ENCODE measurements at places on chromosomes 2 and 18.
A peak's percentile ranks its signal among the peaks of the same experiment; 100 is the strongest.

GRCh38 chr2:102487761-102488462 is 14.9 kb downstream of the SLC9A4 start:
- peak; percentile 40 for DNase-seq

DNA sequence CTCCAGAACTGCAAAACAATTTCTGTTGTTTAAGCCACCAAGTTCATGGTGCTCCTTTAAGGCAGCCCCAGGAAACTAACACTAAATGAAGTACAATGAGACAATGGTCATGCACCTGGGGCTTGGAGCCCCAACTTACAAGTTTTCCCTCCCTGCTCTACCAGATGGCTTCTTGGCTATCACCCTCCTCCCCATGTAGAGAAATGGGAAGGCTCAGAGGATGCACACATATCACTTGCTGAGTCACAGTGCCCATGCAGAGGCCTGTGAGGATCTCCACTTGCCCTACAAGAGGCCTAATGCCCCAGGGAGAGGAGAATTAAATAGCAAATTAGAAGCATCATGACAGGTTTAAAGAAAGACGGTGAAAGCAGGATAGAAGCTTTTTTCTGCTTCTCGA is 270.9 kb downstream of the TTC32 start:
- no peak for DNase-seq

DNA sequence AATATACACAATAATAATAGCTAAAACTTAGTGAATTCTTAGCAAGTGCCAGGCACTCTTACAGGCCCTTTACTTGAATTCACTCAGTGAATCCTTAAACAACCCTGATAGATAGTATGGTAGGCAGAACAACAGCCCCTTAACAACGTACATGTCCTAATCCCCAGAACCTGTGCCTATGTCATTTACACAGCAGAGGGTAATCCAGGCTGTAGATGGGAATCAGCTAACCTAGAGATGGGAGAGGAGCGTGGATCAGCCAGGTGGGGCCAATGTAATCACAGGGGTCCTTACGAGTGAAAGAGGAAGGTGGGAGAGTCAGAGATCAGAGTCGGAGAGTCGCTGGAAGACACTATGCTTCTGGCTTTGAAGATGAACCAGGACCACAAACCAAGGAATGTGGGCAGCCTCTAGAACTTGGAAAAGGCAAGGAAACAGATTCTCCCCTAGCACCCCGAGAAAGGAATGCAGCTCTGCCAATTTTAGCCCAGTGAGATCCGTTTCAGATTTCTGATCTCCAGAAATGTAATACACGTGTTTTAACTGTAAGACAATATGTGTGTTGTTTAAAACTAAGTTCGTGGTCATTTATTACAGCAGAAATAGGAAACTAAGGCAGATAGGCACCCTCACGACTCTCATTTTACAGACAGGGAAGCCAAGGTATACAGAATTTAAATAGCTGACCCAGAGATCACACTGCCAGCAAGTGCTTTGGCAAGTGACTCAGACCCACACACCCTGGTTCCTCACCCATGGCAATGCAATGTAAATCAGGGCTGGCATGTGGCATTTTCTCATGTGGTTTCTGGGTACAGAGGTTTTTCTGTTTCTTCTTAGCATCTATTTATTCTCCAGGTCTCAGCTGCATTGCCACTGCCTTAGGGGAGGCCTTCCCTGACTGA is 68.9 kb downstream of the DOCK10 start:
- no peak for DNase-seq

DNA sequence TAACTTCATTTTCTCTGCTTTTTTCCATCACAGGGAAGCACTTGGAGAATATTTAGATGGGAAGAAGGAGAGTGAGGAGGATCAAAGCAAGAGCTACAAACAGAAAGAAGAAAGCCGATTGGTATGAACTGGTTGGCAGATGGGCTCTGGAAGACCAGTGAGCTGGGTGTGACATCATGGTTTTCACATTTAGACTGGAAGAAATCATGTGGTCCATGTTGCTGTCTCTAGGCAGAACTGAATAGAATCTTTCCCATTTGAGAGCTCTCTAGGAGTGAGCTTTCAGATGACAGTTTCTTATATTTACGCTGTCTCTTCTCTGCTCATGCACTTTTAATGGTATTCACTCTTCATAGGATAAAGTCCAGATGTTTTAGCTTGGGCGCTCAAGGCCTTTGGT is 12.6 kb downstream of the DRC1 start:
- no peak for DNase-seq

GRCh38 chr18:9719421-9719981 is 11.4 kb downstream of the RAB31 start:
- DNase-seq, result no peak

- DNase-seq, result no peak
Measured at GRCh38 chr2:232447638-232448303, 8.2 kb upstream of the ALPI start.

GRCh38 chr2:174039551-174040416 is 74.6 kb upstream of the SP3 start:
- DNase-seq, result peak; percentile 90

DNA sequence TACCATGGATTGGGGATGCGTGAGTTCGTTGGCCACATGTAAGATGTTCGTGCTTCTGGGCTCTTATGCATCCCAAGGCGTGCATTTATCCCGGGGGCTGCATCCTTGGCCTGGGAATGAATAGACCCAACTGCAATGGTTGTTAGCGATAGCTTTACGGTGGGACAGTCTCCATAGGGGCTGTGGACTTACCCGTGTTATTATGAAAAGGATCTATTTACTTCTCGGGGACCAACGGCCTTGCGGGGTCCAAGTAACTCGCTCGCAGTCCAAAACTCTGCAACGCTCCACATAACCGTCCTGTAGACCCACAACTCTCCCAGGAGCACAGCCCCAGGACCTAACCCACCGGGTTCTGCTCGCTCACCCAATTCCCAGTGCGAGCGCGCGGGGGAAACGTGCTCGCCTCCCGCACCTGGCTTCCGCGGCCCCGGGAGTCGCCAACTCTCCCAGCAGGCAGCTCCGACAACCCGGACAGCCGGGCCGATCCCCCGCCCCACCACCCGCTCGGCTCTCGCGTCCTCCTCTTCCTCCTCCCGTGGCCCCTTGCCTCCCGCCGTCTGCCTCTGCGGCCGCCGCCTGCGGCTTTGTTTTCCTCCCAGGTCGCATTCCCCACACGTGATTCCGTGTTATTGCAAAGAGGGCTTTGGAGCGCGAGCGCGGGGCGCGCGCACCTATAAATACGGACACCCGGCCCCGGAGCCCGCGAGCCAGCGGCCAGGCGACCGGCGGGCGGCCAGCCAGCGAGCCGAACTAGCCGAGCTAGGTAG is at the start of gene CABLES1:
Gene CABLES1, plus strand, starts transcription at position 706 of the 770 bp plus-strand sequence. CDS start 278 bp downstream, outside the sequence.
- DNase-seq, result no peak

GRCh38 chr2:241812730-241813643 is 4.0 kb downstream of the NEU4 start:
- DNase-seq, result no peak

- DNase-seq, result no peak
Measured at GRCh38 chr2:20589975-20590703, 60.8 kb downstream of the HS1BP3 start.

GRCh38 chr2:21043744-21044532 is at the start of gene APOB:
TSS of gene APOB (minus strand) at chr2:21044073. CDS start at chr2:21043945, 128 bp downstream.
- DNase-seq, result no peak

- DNase-seq, result peak; percentile 99
Measured at GRCh38 chr2:172693037-172693436, 42.6 kb upstream of the RAPGEF4 start.

GRCh38 chr2:62178741-62179271 is 17.1 kb upstream of the B3GNT2 start:
- DNase-seq, result no peak

DNA sequence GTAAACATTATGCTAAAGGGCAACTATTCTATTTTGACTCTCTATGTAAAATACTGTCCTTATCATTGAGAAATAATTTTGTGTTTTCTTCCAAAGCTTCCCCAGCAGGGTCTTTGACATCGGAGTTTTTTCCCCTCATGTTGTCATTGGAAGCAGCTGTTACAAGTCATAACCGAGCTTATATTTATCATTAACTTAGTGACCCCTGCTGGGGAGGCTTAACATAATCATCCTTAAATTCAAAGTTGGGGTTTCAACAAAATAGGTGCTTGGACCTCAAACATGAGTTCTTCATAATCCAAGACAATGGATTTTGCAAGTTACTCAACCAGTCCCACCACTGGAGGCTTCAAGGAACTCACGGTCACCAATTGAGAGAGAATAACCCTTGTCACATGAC is 330.9 kb downstream of the DCC start:
- DNase-seq, result no peak

DNA sequence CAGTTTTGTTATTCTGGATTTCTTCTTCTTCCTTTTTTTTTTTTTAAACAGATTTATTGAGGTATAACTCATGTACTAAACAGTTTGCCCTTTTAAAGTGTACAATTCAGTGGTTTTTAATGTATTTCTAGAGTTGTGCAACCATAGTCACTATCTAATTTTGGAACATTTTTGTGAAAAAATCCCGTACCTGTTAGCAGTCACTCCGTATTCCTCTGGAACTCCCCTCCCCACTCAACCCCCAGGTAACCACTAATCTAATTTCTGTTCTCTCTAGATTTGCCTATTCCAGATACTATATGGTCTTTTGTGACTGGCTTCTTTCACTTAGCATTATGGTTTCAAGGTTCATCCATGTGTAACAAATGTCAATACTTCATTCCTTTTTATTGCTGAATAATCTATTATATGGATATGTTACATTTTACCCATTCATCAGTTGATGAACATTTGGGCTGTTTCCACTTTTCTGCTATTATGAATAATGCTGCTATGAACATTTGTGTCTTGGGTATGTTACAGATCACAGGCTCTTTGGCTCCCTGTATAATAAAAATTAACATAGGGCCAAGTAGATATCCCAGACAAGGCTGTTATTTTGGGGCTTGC is 21.9 kb downstream of the EHBP1 start:
- no peak for DNase-seq

- peak; percentile 53 for DNase-seq
Measured at GRCh38 chr2:120174963-120175581, 48.1 kb downstream of the TMEM185B start.

- no peak for DNase-seq
Measured at GRCh38 chr2:29224693-29225551, 109.7 kb downstream of the CLIP4 start.

DNA sequence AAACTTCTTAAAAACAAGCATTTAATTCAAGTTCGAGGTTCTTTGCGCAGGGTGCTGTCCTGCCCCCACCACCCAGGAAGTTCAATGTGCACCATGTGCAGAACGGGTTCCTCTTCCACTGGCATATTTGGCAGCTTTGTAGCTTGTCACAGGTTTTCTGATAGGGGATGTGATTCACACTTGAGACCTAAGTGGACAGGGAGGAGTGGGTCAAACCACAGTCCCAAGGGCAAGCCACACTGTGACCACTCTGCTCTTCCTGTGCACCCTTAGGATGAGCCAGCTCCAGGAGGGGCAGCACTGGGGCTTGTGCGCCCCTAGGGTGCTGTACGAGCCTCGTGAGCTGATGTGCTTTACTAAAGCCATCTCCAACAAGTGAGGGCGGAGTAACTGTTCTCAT is 82.5 kb downstream of the TGFA start:
- no peak for DNase-seq

- DNase-seq, result no peak
Measured at GRCh38 chr2:217903859-217904613, 98.8 kb downstream of the TNS1 start.

DNA sequence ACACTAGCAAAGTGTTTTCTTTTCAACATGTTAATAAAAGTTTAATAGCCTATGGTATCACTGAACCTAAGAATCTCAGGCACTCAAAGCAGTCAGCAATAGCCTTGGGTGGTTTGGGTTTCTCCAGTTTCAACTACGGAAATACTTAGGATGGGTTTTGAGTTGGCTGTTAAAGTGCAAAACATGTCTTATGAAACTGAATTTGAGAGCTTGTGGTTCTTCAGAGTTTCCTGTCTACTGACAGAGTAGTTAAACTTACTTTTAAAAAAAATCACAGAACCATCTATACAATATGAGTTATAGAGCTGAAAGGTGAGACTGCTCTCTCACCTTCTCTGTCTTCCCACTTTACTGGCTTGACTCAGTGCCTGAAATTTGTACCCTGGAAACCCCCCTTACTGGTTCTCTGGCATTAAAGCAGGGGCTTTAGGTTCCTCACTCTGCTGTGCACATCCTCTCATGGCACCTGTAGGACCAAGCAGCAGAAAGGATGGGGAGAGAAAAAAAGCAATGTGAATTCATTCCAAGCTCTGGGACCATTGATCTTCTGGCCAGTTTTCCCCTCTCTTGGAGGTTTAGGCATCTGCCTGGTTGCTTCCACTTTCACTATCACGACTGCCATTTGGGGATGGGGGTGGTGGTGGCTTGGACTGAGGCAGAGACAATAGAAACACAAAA is 18.1 kb downstream of the CCDC141 start:
- no peak for DNase-seq

GRCh38 chr2:55864351-55865084 is 59.1 kb downstream of the EFEMP1 start:
- DNase-seq, result no peak

DNA sequence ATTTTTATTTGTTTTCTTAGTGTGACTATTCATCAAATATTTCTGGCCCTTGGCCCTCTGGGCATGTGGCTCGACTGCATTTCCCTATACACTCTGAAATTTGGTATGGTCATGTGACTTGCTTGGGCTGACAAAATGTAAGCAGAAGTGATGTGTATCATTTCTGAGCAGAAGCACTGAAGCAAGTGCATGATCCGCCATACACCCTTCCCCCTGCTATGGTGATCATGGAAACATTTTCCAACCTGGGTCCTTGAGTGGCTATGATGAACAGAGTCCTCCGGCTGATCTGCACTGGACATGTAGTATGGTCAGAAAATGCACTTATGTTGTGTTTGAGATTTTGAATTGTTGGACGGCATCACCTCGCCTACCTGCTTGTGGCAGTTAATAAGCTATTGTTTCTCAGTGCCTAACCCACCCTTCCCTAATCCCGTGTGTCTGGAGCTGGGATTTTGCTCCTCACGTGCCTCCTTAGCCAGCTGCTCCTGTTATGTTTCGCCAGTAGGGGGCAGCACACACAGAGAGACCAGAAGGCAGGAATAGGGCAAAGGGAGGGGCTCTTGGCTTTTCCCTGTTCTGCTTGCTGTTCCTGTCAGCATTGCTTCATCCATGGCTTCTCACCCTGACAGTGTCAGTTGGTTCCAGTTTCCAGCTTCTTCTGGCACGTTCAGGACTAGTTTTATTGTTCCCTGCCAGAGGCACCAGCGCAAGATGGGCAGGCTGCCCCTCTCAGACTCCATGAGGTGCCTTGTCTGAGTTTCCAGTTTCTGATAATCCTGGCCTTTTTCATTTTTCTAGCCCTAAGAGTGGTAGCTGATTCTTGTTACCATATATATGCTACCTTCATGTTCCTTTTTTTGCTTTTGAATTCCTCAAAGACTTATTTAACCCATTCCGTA is 207.4 kb downstream of the ARL6IP6 start:
- peak; percentile 20 for DNase-seq

DNA sequence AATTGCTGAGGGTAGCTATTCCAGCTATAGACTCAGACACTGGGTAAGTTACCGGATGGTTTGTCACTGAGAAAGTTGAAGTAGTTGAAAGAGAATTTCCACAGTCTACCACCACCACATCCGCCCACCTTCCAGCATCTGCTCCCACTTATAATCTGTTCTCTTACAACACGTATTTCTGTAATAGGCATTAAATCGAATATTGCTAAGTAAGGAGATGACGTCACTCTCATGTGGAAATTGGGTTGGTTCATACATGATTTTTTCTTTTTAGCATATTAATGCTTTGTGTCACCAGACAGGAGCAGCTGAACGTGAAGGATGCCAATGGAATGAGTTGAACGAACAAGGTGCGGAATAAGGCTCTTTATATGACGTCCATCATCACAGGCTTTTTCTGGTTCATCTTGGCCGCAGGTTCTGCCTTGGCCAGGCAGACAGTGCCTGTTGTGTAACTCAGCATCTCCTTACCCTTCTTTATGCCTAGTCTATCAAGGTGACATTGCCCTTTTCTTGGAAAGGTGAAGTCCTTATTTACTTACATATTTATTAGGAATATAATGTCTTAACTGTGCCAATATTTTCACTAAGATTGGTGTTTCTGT is 45.9 kb downstream of the THUMPD2 start:
- DNase-seq, result no peak
